T follicular helper cell (primary cell): ENCODE measurements at places on chromosomes 1 and 21.

DNA sequence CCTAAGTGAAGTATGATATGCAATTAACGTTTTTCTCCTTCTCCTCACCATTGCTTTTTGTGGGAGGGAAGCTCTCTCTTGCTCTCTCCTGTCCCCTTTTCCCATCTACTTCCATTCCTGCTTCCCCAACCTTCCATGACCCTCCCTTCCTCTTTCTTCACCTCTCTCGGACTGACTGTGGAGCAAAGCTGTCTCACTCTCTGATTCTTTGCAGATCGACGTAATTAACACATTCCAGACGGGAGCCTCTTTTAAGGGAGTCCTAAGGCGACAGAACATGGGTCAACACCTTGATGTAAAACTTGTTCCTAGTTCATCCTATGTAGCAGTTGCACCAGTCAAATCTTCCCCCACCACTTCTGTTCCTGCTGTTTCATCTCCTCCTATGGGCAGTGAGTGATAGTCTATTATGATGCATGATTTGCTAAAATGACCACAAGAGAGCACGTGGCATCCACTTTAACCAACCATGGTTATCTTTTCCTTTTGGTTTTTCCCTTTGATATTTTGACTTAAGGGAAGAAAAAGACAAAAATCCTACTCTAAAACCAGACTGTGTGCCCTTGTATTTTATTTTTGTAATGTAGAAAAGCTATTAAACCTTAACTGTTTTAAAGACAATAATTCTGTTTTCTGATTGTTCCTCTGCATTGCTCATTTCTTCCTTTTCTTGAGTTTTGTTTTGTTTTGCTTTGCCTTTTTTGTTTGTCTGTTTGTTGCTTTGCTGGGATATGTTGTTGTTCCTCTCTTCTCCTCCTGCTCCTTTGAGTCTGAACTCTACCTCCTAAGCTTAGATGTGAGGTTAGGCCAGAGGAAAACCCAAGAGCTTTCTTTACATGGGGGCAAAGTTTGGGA, 31.7 kb upstream of the LAX1 start:
- no peak for DNase-seq

- no peak for DNase-seq
Observed at GRCh38 chr1:66352792-66353191, 181.2 kb upstream of the SGIP1 start.

GRCh38 chr1:84936116-84936810, 43.3 kb upstream of the LPAR3 start:
- no peak for DNase-seq

DNA sequence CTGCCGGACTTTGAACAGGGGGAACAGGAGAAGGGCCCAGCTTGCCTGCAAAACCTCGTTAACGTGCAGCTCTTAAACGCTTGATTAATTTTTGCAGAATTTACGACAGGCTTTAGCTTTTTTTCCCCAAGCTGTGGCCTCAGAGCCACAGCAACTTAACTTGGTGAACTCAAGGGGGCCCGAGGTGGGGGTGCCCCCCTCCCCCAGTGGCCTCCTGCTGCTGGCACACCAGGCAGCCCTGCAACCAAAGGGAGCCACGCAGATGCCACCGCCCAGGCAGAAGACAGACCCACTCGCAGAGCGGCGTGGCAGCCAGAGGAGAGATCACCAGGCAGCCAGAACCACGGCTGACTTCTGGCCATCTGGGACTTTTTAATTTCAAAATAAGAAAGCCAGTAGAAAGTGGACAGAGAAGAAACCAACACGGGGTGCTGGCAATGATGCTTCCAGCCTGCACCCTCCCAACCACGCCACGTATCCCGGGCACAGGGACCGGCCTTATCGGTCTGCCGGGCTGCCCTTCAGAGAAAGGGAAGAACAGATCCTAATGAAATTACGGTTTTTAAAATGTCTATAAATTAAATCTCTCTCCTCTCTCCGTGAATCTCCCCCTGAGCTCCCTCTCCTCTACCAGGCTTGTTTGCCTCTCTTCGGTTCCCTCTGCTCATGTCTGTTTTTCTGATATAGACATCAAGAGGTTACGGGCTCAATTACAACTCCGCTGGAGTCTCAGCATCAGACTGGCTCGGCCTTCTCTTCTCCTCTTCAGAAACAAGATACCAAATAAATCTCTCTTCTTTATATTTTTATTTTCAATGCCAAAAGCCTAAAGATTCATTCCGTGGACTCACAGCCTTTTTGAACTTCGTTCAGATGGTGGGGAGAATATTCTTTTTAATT, 6.4 kb downstream of the CASZ1 start:
- DNase-seq: no peak

DNA sequence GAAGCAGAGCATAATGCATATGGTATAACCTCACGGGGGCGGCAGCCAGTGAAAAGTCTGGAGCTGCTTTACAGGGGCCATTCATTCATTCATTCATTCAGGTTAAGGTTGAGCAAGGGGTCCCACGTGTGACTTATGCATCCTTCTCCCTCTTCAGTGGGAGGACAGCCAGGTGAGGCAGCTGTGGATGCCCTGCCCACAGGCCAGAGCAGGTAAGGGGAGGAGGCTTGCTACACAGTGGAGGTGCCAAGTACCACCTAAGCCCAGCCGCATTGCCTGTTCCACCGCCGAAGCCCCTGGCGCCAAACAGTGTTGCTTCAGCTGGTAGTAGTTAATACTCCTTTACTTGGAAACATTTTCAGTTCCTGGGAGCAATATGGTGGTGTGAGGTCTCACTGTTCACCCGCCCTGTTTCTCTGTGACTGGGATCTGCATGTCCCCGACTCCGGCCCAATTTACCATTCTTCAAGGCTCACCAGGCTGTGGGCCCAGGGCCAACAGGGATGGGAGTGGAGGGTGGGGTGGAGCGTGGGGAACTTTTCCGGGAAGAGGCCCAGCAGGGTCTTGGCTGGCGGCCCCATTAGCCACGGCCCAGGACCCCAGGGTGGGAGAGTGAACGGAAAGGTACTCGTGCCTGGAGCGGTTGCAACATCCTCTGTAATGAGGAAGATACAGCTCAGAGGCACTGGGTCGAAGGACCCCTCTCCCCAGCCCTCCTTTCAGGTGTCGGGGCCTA, 722 bp upstream of the PODN start:
- no peak for DNase-seq

GRCh38 chr1:5494518-5494917, 497.7 kb downstream of the NPHP4 start:
- no peak for DNase-seq

DNA sequence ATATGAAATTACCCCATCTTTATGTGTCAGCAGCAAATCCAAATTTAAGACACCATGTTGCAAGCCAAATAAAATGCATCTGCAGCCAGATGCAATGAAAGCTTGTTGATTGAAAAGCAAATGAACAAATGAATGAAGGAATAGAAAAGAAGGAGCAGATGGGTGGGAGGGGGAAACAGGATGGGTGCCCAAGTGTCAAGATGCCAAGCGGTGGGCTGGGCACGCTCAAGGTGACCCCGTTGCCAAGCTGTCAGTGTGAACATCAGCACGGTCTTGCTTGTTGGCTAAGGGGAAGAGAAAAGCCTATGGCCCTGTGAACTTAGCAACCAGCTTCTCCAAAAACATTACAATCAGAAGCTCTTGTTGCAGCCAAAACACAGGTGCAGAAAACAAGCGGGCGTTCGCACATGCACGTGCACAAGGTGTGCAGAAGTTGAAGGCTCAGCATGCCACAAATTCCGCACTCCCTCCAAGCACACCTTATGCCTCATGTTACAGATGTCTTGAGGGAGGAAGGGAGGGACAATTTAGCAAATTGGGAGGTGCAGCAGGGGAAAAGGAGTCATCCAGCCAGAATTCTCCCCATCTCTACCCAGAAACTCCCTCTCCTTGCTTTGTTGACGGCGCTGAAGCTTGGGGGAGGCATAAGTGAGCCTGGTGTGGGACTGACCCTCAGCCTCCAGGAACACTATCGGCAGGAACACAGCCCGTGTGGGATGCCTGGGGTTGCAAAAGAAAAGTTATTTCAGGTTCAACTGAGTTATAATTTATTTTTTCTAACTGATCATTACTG, 62.4 kb downstream of the HIVEP3 start:
- DNase-seq: no peak

DNA sequence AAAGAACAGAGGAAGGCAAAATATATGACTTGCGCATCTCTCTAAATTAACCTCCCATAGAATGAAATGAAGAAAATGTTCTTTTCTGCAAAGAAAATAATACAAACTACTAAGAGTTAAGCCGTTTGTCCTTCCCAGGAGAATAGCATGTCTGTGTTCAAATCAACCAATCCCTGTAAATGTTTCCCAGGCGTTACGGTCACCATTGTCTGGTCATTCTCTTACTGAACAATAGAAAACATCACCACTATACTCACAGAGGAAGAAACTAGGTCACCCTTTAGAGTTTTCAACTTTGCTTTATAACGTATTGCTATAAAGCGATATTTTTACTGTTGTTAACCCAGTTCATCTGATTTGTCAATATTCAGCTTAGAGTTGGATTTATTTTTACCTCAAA, 34.1 kb downstream of the COL11A1 start:
- no peak for DNase-seq

- DNase-seq: no peak
Observed at GRCh38 chr1:206089341-206089740, 27.8 kb downstream of the AVPR1B start.

GRCh38 chr21:31801551-31802219, 69.8 kb upstream of the SCAF4 start:
- no peak for DNase-seq

GRCh38 chr21:32312976-32313375, 14.3 kb downstream of the MRAP start:
- no peak for DNase-seq

DNA sequence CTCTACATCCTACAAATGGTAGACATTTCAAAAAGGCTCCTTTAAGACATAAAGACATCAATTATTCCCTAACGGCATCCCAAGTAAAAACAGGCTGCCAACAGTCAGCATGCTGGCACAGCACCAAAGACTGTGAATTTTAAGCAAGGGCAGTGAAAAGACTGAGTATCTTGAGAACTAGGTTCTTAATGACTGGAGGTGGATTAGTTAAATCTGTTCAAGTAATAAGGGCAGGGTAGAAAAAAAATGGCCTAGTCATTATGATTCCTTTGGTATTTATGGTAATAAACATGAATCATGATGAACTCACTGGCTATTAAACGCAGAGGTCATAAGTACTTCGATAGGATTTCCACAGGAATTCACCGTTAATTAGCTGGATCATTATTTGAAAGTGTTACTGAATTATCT, 75.2 kb downstream of the KIFAP3 start:
- no peak for DNase-seq

- no peak for DNase-seq
Observed at GRCh38 chr1:10835822-10836421, 39.5 kb upstream of the CASZ1 start.

- no peak for DNase-seq
Observed at GRCh38 chr1:41371630-41372599, 10.7 kb downstream of the FOXO6 start.

- no peak for DNase-seq
Observed at GRCh38 chr21:32712043-32712442, 15.8 kb downstream of the SYNJ1 start.

- DNase-seq: no peak
Observed at GRCh38 chr1:53276153-53276901, 38.0 kb upstream of the MAGOH start.

DNA sequence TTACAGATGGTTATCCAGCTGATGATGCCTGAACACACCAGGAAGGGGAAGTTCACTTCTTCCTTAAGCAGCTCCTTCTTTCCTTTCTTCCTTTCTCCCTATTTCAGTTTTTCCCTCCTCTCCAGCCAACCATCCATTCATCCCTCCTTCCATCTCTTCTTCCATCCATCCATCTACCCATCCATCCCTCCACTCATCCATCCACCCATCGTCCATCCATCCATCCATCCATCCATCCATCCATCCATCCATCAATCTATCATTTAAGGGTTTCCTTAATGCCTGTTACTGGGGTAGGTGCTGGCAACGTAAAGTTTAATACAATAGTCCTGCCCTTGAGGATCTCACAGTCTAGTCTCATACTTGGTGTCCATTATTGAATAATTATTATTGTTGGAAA, 36.8 kb downstream of the C1orf21 start:
- DNase-seq: no peak

DNA sequence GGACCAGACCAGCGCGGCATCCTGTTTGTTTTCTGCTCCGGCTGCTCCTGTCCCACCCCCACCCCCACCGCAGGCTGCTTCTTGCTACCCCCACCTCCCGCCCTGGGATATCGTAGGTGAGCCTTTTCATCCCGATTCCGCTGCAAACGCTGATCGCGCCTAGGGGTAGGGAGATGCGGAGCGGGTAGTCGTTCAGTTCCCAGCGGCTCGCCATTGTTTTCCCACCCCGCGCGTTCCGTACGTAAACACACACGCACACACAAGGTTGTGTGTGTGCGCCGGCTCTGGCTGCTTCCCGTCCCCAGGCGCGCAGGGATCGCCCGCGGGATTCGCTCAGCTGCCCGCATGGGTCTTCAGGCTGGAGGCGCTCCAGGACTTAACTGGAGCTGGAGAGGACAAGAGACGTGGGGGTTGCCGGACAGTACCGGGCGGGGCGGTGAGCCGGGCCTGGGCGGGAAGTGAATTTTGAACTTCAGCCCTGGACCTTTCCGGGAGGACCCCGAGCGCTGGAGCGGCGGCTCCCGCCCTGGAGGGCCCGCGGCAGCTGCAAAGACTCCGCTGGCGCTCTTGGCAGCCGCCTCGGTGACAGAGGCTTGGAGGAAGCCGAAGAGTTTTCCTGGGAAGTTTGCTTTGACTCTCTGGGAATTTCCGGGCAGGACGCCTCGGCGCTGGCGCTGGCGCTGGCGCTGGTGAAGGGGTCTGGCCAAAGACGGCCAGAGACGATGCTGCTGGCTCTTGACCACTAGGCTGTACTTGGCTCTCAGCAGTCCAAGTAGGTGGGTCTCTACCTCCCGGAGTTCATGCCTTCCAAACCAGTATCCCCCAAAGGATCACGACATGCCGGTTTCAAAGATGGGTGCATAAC, 1.6 kb downstream of the SOX13 start:
- no peak for DNase-seq

DNA sequence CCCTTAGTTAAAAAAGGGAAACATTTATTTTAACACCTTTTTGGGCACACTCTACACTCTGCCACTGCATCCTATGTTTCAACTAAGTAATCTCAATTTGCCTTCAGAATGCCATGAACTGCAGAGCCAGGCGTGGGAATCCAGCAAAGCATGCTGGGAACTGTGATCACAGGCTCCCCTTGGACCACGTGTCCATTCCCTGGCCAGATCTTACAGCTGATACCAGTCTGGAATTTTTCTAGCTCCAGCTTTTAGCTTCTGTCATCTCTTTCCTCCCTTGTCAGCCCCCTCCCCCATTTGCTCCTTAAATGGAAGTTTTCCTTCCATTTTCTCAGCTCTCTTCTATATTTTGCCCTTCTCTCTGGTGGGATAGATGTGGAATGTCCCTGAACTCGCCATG, 29.4 kb downstream of the RCSD1 start:
- no peak for DNase-seq

- no peak for DNase-seq
Observed at GRCh38 chr1:92583821-92584760, 97.4 kb upstream of the GFI1 start.

DNA sequence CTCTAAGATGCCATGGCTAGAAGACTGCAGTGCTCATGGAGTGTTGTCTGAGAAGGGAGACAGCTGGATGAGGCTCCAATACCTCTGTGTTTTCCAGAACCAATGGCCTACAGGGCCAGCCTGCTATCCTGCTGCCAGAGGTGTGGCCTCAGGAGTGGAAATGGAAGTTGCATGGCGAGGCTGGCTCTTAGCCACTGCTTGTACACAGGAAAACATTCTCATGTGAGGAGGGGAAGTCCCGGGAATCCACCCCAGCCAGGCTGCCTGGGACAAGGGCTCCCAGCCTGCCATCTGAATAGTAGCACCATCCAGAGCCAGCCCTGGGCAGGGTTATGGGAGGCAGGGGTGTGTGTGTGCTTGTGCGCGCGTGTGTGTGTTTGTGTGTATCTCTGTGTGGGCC, 56.5 kb downstream of the SDC3 start:
- no peak for DNase-seq

- DNase-seq: no peak
Observed at GRCh38 chr1:116169898-116170297, 58.7 kb downstream of the MAB21L3 start.
